ENCODE measurements at places on chromosomes 2 and 18.

DNA sequence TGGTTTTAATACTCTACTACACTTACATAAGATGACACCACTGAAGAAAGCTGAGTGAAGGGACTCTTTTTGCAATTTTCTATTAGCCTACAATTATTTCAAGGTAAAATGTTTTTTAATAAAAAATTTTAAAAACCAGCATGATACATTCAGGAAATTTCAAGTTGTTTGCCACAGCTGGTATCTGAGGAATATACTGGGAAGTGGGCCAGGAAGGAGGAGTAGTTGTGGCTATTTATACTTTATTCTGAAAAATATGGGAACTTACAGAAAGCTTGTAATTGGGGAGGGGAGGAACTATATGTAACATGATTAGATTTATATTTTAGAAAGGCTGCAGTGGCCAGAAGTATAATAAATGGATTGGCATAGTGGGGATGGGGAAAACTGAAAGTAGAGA, 40.8 kb downstream of the WDR35 start:
- DNase-seq: no peak

GRCh38 chr18:36856815-36857214, 27.9 kb downstream of the KIAA1328 start:
- DNase-seq: no peak

DNA sequence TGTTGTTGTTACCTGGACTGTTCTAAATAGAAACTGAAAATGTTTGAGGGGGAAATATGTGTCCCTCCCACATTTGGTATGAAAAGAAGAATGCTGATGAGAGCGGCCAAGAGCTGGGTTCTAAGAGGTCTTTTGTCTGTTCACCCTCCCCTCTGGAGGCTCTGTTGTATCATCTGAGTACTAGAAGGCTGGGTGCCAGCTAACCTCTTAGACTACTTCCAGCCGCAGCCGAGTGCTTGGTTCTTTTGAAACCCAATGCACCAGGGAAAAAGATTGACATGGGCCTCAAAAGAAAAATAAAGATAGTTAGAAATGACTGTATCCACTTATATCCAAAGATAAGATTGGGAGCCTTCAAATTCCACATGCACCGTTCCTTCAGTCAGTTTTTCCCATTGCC, 255.9 kb downstream of the TXNL1 start:
- DNase-seq: no peak

DNA sequence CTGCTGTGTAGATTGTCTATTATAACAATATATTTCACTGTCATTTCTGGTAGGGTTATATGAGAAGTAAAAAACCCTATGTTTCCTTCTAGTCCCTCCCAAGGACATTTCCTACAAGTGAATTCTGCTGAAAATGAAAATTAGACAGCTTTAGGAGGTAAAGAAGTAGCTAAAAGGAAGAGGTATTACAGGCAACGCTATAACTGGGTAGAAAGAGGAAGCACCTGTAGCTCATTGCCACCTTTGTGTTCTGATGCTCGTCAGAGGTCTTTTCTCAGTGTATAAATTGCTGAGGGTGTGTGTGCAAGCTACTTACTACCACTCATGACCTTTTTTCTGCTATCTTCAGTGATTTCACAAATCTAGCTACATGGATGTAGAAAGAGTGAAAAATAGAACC, 1.4 kb downstream of the DNAJC10 start:
- DNase-seq: no peak

- DNase-seq: no peak
These were observed 61.8 kb downstream of the COX7A2L start for GRCh38 chr2:42298996-42299754.

DNA sequence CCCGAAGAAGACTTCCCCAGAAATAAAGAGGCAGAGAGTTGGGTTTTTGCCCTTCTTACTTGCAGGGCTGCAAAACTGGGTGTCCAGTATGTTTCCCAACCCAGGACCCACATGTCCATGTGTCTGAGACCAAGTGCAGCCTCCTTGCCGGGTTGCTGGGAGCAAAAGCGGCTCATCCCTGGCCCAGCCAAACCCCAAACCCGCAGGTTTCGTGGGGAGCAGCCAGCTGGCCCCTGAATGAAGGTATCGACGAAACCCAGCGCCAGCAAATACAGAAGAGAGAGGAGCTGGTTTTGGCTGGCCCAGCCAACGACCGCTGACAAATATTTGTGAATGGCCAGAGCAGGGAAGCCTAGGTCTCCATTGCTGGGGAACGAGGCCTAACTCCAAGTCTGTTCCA, 197.1 kb downstream of the SMAD7 start:
- DNase-seq: no peak

- no peak for DNase-seq
These were observed 137.5 kb upstream of the BARD1 start for GRCh38 chr2:214946949-214947348.

DNA sequence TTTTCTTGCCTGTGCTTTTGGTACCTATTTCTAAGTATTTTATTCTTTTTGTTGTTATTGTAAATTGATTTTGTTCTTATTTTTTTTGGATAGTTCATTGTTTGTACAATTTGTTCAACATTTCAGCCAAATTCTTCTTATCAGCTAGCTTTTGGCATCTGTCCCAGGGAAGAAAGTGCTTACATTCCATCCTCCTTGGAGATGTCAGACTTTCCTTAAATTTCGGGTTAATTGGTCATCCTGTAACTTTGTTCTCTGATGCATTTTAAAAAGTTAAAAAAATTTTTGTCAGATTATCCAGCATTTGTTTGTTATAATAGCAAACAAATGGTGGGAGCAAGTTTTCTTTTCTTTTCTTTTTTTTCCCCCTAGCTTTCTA, 60.3 kb downstream of the PTH2R start:
- DNase-seq: no peak

DNA sequence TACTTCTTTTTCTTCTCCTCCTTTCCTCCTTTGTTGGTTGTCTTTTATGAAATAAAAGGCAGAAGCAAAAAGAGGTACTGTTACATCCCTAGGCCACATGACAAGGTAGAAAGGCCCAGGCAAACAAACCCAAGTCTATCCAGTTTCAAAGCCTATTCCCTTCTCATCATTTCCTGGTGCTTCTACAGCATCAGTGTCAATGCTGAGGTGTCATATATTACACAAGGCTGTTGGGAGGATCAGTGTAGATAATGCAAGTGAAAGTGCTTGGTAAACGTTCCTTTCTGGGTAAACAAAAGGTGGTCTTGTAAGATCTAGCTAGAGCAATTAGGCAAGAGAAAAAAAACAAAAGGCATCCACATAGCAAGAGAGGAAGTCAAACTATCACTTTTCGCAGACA, 64.9 kb downstream of the EVA1A start:
- no peak for DNase-seq

GRCh38 chr18:48631851-48632250, 93.0 kb downstream of the CTIF start:
- DNase-seq: no peak

- no peak for DNase-seq
These were observed 1.1 kb upstream of the NAPG start for GRCh38 chr18:10524507-10525370.

DNA sequence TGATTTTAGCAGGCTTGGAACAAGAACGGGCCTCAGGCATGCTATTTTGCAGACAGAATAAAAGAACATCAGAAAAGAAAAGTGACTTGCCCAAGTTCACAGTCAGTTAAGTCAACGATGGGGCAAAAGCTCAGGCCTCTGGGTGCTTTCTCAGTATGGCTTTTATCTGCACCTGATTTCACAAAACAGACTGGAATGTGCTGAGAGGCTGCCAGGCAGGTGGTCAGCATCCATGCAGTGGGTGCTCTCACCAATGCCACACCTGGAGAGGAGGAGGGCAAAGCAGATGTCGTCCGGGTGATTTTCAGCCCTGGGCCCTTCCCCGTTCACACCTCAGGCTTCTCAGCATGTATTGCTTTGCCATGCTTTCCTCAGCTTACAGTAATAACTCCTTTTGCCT, 854.6 kb downstream of the RNF144A start:
- no peak for DNase-seq

- DNase-seq: no peak
These were observed 44.1 kb upstream of the ACKR3 start for GRCh38 chr2:236525411-236525997.

- no peak for DNase-seq
These were observed 21.1 kb upstream of the IL18R1 start for GRCh38 chr2:102334486-102334885.

DNA sequence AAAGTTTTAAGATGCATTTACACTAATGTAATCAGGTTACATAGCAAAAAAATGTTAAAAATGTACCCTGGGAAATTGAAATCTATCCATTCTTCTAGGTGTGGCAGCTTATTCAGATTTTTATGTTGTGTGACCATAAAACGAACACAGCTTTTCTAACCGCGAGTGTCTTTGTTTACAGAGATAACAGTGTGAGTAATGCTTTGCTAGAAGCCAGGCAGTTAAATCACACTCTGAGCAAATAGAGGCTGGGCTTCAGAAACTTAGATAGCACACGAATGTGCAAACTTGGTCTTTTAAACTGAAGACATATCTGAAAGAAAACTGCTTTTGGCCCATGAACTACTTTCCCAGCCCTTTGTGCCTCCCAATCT, 116.1 kb downstream of the SPTBN1 start:
- no peak for DNase-seq

DNA sequence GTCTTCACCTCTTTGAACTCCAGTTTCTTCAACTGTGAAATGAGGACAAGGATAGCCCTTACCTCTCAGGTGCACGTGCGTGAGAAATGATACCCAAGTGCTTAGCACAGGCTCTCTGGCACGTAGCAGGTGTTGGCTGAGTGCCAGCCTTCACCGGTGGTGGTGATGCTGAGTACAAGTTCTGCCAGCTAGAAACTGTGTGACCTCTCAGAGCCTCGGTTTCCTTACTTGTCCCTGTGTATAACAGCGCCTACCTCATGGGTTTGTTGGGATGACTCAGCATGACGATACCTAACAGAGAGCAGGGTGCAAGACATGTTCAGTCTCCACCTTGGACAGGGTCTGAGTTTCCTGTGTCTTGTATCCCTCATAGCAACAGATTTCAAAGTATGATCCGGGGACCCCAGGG, 205.1 kb downstream of the TNS1 start:
- no peak for DNase-seq

DNA sequence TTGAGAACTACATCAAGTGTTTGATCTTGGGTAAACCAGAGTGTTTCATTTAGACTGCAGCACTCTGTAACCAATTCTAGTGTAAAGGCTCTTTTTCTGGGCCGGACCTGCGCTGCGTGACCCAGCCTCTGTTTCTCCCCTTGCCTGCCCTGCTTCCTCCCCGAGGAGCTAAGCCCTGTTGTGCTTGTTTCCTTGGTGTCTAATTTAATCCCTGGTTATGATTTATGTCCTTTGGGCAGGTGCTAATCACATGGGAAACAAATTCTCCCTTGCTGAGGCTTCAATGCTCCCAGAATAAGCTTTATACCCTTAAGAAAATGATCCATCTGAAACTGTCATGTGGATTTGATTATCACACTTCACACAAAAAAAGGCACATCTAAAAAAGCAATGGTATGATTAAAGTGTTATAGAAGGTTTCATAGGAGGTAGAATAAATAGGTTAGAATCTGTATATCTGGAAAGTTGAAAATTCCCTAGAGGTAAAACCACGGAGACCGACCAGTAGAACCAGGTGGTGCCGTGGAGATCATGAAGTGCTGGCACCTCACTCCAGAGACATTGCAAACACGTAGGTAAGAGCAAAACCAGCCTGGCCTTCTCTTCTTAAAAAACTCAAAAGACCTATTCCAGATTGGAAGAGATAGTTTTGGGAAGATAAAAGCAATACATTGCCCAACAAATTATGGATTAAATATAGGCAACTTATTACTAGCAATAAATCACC, 31.0 kb upstream of the SLC9A2 start:
- no peak for DNase-seq

DNA sequence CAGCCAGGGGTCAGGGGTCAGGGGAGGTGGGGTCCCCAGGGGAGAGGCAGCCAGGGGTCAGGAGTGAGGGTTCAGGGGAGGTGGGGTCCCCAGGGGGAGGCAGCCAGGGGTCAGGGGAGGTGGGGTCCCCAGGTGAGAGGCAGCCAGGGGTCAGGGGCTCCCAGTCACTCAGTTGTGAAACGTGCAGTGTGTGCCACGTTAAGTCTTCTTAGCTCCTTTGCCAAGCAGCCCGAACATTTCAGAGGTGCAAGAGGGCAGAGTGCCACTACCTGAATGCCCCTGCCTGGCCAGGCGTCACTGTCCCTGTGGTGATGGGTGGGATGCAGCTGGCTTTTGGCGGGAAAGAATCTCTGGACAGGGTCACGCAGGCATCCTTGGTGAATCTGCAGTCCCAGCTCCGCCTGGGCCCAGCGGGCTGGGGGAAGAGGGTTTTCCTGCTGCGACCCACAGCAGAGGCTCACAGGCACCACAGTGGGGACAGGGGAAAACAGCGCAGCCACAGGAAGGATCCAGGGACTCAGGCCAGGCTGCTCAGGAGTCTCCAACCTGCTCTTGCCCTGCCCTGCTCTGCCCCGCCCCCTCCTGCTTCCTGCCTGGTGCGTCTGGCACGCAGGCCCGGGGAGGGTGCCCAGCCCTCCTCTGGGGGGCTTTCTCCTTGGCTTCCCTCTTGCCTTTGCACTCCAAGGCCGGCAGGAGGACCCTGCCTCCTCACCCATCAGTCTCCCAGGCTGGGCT, 188.3 kb downstream of the TWIST2 start:
- DNase-seq: no peak

DNA sequence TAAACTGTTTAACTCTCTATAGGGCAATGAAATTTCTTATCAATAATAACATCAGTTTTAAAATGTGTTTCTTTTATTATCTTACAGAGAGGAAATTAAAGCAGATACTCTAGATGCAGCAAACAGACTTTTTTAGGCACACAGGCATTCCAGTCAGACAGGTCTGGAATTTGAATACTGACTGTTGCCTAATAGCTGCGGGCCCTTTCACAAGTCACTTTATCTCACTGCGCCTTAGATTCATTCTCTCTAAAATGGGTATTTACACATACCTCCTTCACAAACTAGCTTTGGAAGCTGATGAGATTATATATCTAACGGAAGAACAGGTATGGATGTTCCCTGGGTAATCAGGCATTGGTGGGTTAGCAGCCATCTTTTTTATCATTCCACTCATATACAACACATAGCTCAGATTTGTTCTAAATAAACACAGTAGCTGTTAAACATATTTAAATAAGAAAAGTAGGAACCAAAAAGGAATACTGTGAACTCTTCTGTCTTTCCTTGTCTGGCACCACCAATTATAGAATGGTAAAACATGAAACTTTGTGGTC, 104.2 kb downstream of the LRP2 start:
- DNase-seq: no peak

GRCh38 chr18:32530947-32531651, 60.4 kb upstream of the GAREM1 start:
- DNase-seq: no peak

DNA sequence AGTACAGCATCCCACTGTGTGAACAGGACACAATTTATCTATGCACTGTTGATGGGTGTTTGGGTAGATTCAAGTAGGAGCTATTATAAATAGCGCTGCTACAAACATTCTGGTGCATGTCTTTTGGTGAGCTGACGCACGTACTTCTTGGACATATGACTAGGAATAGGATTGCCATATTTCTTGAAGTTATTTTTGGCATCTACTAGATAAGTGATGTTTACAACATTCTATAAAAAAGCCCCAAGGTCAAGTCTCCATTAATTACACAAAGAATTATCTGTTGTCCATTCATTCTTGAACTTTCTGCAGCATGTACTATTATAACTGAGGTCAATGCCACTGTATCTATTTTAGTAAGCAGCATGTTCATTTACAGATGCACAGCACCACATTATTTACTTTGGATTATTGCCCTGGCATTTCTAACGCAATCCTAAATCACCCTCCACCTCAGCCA, 225.5 kb upstream of the TMEM200C start:
- DNase-seq: no peak

GRCh38 chr18:24386681-24387080, 10.9 kb downstream of the OSBPL1A start:
- DNase-seq: no peak
